Epithelial cell of prostate (primary cell): ENCODE measurements at places on chromosomes 1 and 21.

- no peak for DNase-seq
These were observed 3.8 kb downstream of the PTAFR start for GRCh38 chr1:28172713-28173150.

DNA sequence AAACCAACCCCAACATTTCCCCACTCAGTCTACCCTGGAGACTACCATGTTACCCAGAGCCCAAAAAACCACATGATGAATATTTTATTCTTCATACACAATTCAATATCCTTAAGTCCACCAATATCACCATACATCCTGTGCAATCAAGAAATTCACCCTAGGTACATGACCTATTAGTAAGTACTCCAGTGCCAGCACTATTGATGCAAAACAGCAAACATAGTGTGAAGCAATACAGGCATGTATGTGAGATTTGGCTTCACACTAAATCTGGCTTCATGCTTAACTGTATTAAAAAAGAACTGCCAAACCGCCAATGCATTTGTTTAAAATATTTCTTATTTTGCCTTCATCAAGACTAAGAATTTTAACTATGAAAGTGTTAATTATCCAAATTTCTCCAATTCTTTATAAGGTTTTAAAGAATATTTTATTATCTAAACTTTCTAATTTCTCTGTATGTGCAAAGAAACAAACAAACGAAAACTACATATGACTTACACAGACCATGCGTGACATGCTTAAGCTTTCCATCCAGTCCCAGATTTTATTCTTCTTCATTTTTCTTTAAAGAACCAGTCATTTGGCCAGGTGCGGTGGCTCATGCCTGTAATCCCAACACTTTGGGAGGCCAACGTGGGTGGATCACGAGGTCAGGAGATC, 22.4 kb upstream of the TMEM125 start:
- DNase-seq = no peak

GRCh38 chr21:17576080-17576835, 36.4 kb downstream of the BTG3 start:
- DNase-seq = no peak

GRCh38 chr1:22717037-22717760, 6.6 kb downstream of the EPHB2 start:
- DNase-seq = no peak

DNA sequence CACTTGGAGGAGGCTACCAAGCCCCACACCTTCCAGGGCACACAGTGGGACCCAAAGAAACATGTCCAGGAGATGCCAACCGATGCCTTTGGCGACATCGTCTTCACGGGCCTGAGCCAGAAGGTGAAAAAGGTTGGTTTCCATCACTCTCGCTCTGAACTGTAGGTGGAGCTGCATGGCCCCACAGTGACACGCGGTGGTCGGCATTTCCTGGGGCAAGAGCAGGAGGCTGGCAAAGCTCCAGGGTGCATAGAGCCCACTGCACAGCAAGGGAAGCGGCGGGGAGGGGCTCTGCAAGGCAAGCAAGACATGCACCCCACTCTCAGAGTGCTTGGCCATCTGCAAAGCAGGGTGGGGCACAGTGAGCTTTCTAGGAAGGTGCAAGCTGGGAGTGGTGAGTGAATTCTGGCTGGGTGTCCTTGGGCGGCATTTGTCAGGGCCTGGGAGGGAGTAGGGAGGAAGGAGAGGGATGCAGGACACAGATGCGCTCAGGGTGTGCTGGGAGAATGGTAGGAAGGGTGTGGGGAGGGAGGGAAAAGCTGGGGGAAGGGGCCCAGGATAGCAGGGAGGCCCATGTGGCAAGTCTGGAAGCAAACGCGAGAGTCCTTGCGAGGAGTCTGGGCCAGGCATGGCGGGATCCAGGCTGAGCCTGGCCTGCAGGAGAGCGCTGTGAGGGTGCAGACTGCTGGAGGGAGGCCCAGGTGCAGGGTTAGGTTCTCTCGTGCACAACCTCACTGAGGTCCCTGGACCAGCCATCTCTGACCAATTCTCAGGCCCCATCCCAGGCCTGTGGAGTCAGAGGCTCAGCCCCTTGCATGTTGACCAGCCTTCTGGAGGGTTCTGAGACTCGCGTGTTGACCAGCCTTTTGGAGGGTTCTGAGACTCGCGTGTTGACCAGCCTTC, 11.0 kb downstream of the TRPM2 start:
- no peak for DNase-seq

- DNase-seq = no peak
These were observed 3.6 kb downstream of the SKI start for GRCh38 chr1:2231532-2232254.

GRCh38 chr1:22024485-22025367, 23.3 kb downstream of the CELA3A start:
- no peak for DNase-seq

DNA sequence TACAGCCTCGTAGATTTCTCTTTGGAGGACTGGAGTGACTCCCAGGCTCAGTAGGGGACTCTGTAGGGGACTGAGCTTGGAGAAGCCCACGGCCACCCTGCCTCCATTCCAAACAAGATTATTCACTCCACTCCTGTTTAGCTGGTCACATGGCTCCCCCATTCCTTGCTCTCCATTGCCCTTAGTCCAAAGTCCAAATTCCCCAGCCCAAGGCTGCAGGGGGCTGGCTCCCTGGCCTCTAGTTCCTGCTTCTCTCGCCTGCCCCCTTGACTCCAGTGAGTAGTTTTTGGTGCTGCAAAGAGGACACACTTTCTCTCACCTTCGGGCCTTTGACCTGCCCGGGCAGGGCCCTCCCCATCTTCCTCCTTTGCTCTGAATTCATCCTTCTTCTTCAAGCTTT, 403.3 kb downstream of the KIF26B start:
- no peak for DNase-seq

DNA sequence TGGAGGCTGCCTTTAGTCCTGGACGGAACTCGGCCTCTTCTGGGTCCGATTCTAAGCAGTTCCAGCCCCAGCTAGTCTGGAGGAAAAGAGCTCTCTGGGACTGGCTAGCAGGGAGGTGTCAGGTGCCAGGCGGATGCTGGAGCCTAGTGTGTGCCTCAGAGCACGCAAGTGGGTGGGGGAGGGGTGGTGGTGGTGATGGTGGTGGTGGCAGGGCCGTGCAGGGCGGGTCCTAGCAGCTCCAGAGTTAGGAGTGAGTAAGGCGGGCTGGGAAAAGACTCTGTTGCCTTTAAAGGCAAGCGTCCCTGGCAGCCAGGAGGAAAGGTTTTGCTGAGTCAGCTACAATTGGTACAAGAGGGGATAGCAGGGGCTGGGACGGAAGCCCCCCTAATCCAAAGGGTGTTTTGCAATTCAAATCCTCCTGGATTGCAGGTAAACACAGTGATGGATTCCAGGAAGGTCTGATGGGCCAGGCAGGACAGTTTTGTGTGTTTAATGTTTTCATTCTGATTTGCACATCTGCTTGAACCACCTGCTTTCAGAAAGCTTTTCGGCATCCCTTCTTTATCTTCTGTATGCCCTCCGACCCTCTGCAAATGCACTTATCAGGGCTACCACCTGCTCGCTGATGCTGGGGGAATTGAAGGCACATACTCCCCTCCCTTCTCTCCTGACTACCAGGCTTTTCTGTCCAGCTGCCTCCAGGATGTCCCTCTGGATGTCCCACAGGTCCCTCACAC, 4.1 kb upstream of the SLC2A1 start:
- DNase-seq = no peak

DNA sequence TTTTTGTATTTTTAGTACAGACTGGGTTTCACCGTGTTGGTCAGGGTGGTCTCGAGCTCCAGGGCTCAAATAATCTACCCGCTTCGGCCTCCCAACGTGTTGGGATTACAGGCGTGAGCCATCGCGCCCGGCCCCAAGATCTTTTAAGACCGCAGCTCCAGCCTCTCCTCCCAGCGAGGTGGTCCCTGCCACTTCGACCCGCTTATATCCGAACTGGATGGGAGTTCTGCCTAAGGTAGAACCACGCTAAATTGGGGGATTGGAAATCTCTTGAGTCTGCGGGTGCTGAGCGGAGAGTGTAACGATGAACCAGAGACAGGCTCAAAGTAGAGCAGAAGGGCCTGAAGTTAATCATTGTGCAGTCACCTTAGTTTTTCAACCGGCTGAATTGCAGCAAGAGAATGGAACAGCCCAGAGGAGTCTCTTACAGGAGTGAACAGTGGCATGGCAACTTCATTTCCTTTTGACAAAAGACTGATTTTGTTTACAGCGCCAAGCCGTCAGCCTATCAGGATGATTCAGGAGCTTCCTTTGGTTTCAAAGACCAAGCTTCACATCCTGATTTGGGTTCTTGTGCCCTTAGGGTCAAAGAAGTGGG, 726 bp upstream of the CYB5R1 start:
- DNase-seq = no peak

GRCh38 chr21:34726627-34727337, 58.0 kb downstream of the CLIC6 start:
- DNase-seq = no peak
